Left forelimb (tissue), 1 donor: ENCODE measurements at places on chromosomes 13 and 19.

DNA sequence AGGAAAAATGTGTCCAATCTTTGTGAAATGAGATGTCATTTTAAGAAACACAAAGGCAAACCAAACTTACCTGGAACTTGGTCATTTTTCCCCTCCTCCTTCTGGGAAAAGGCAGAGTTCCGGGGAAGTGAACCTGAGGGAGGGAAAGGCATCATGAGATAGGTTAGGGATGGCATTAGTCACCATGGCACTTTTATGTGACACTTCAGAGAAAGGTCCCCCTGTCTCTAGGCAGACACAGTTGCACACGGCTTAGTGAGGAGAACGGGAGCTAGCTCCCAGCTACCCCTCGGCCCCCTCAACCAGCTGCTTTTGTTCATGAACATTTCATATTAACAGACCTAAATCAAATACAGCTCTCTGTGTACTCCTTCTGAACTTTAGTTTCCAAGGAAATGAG is 1.5 kb downstream of the ZNF235 start:
- no peak for DNase-seq

DNA sequence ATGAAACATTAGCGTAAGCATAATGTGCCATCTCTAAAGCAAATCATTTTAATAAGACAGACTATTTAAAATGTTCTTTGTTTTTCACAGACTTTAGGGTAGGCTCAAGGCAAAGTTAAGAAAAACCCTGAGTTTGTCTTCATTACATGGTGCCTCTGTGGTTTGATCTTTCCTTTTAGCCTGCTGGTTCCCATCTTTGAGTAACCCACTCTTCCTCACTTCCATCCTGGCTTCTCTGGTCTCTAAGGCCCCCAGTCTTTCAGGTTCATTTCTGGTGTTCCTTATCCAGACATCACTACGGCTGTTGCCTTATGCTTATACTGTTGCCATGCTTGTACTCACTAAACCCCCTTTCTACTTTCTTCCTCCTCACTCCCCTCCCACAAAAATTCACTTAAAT is 38.4 kb downstream of the DACH1 start:
- DNase-seq = no peak

GRCh38 chr13:33775339-33776108 is 42.4 kb upstream of the RFC3 start:
- DNase-seq = no peak

GRCh38 chr19:50835785-50836542 is 2.6 kb upstream of the KLK15 start:
- no peak for DNase-seq

GRCh38 chr13:50410921-50411746 is 395.9 kb downstream of the KCNRG start:
- DNase-seq = no peak

DNA sequence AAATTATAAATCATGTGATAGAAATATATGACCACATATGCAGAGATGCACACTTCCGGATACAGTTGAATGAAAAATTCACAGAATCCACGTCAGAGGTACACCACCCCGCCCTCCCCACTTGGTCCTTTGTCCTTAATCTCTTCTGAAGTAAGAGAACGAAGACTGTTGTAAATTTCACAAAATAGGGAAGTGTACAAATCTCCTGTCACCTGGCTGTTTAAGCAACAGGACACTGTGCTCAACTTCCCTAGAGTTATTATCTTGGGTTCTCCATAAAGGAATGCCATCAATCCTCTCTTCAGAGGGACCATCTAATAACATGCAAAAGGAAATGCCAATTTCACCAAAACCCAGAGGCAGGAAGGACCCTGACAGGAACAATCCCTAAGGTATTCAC is 10.5 kb upstream of the CEACAM6 start:
- no peak for DNase-seq

DNA sequence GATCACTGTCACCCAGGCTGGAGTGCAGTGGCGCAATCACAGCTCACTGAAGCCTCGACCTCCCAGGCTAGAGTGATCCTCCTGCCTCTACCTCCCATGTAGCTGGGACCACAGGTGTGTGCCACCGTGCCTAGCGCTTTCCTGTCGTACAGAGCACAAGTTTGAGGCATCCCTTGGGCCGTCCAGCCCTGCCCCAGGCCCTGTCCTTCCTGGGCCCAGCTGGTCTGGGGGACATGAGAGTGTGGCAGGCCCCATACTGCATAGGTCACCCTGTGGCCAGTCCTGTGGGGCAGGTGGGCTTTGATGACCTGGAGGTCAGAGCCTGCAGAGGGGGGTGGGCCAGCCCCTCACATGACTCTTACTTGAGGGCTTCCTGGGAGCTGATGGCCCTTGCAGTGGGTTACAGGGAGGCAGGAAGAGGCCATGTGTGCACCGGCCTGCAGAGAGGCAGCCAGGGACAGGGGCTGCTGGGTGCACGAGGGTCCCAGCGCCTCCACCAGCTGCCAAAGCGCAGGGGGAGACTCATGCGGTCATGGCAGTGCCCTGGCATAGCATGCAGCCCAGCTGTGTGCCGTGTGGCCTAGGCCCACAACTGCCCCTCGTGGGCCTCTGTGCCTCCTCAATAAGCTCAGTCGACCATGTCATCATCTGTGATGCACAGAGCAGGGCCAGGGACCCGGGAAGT is 61.4 kb downstream of the KDM4B start:
- DNase-seq = no peak

DNA sequence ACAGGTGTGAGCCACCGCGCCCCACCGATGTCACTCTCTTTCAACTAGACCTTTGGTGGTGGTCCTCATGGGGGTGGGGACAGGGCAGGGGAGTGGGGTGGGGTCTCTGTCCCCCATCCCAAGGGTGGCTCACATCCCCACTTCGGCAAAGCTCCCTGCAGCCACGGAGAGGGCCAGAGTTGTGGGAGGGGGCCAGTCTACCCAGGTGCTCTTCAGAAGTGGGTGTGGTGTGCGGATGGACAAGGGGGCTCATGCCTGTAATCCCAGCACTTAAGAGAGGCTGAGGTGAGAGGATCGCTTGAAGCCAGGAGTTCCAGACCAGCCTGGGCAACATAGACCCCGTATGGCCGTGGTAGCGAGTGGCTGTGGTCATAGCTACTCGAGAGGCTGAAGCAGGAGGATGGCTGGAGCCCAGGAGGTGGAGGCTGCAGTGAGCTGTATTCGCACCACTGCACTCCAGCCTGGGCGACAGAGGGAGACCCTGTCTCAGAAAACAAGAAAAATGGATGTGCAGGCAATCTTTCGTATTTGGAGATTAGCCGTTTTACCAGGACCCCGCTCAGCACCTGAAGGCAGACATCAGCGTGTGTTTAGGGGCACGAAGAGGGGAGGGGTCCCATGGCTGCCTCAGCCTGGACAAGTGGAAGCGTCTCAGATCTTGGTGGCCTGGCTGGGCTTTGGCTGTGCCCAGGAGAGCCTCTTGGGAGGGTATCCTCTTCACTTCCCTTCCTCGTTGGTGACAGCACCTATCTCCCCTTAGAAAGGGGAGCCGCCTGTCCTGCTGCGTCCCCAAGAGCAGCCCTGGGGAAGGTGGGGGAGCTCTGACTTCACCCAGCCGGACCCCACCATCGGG is 846 bp downstream of the TGFBR3L start:
- no peak for DNase-seq

- DNase-seq = no peak
Observed at GRCh38 chr13:21232196-21232595, 55.7 kb downstream of the MRPL57 start.

DNA sequence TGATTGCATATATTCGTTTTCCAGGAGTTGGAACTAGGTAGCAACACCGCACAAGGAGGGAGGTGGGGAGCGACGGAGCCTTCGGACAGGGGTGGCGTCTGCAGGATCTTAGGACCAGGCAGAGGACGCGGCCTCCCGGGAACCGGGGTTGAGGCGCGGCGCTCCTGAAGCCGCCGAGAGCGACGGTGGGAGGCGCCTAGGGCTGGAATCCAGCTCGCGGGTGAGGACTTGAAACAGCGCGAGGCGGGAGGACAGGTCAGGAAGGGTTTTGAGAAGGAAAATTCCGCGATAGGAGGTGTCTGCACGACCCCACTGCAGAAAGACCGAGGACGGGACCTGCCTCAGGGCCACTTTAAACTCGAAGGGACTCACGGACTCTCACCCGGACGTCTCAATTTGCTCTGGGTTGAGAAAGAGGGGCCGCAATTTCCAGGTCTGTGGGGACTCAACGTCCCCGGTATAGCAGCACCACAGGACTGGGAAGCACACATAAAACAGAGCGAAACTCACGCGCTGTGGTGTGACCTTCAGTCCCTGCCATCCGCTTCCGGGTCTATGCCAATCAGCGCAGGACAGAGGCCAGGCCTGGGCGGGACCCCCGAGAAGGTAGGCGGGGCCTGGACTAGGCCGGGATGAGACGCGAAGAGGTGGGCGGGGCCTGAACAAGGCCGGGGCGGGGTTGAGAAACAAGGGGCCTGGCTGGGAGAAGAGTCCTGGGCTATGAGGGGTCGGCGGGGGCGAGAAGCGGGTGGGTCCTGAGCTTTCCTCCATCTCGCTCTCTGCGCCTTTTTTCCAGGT is at the start of gene ZNF320:
TSS of gene ZNF320 (minus strand) at position 498 of the 798 bp plus-strand sequence. CDS start 7,380 bp downstream, outside the sequence.
- peak; percentile 98 for DNase-seq

GRCh38 chr13:39692660-39693438 is 37.4 kb downstream of the COG6 start:
- DNase-seq = no peak

DNA sequence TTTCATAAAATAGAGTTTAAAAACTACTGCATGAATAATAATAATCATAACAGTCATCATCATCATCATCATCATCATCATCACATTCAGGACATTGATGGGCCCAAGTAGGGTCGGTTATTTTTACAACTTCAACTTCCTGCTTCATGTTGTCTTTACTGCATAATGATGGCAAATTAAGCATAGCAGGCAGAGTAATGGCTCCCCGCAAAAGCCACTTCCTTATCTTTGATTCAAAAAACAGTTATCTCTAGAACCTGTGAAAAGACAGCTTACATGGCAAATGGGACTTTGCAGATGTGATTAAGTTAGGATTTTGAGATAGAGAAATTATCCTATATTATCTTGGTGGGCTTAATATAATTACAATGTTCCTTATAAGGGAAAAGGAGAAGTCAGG is 792.9 kb downstream of the LIG4 start:
- DNase-seq = no peak

DNA sequence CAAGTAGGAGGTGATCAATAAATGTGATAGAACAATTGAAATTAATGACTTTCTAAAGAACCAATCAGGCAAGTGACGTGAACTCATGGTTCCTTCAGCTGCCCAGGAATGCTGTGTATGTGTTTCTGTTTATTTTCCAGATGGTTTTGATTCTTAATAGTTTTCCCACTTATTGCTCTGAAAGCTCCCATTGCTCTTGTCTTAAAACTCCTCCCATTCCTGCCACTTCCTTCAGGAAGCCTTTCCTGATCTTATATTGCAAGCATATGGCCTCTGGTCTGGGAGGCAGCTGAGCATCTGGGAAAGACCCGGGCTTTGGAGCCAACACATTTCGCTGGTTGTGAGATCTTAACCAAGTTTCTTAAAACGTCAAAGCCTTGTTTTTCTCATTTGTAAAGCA is 17.1 kb upstream of the LATS2 start:
- no peak for DNase-seq

DNA sequence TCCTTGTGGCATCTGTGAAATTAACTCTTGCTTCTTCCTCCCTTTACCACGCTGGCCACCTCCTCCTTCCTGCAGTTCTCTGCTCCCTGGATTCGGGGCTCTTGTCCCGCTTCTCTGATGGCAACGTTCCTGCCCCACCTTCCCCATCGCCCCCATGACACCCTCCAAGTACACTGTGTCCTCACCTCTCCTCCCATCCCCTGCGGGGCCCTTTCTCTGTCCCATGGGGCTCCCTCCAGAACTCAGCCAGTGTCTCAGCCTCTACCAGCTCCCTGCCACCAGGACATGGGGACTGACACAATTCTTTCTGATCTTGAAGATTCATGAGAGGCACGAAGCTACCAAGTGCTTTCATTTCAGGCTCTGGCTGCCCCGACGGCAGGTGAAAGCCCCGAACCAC is 9.1 kb downstream of the CARS2 start:
- no peak for DNase-seq

- DNase-seq = peak; percentile 79
Observed at GRCh38 chr19:45815481-45816216, 541 bp upstream of the RSPH6A start.

GRCh38 chr19:53864308-53864836 is 3.3 kb upstream of the MYADM start:
- DNase-seq = no peak

- DNase-seq = no peak
Observed at GRCh38 chr13:30786648-30787047, 51.3 kb downstream of the ALOX5AP start.

DNA sequence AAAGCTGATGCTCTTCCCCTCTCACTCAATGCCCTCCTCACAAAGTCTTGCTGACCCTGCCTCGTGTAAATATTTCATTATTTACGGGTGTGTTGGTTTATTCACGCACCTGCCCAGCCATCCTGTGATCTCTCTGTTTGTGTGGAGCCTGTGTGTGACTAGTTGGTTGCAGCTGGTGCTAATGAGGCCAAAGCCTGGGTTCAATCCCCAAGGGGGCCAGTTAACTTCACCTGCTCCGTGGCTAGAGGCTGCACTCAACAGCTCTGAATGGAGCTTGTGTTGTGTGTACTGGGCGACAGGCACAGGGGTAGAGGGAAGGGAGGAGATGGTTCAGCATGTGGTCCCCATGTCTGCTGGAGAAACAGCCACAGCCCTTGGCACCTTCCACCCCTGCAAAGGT is 109.5 kb downstream of the DNAJC15 start:
- peak; percentile 37 for DNase-seq

GRCh38 chr19:45446944-45447343 is 20.9 kb upstream of the FOSB start:
- DNase-seq = no peak

- no peak for DNase-seq
Observed at GRCh38 chr13:49093376-49093775, 117.7 kb downstream of the FNDC3A start.

DNA sequence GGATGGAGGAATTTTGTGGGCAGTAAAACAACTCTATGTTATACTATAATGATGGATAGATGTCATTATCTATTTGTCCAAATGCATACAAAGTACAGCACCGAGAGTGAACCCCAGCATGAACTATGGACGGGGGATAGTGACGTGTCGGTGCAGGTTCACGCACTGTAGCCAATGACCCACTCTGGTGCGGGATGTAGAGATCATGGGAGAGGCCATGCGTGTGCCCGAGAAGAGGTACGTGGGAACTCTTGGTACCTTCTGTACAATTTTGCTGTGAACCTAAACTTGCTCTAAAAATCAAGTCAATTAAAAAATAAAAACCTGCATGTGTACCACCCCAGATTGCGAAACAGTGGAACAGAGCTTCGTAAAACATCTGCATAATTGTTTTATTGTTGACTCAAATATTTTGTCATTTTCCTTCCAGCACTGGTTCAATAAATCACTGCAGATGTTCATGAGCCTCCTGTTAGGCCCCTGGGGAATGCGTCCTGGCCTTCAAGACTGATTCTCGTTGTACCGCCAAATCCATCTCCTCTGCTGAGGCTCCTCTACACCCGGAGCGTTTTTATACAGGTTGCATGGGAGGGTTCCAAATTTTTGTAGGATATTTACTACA is 30.9 kb downstream of the COL4A1 start:
- DNase-seq = no peak

- DNase-seq = no peak
Observed at GRCh38 chr13:106336668-106337067, 198.8 kb downstream of the EFNB2 start.
